NCI-H1930 (cell line): ENCODE measurements at places on chromosomes 12 and 14.

DNA sequence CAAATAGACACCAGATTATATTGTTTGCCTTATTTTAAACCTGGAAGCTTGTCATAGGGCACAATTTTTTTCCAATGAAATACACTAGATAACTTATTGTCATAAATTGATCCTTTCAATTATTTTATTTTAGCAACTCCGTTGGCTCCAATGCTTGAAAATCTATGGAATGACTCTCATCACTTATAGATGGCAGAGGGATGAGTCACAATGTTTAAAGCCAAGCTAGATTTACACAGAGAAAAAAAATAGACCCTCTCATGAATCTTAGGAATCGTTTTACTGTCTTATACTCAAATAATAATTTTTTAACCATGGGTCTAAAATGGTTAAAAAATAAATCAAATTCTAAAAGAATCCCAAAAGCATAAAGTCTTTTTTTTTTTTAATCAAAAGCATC lies 1276.6 kb upstream of the FLRT2 start:
- DNase-seq, result no peak

- DNase-seq, result no peak
Measured at GRCh38 chr12:75634244-75635222, 123.1 kb upstream of the KRR1 start.

GRCh38 chr12:115791331-115791730 lies 486.2 kb downstream of the MED13L start:
- no peak for DNase-seq

DNA sequence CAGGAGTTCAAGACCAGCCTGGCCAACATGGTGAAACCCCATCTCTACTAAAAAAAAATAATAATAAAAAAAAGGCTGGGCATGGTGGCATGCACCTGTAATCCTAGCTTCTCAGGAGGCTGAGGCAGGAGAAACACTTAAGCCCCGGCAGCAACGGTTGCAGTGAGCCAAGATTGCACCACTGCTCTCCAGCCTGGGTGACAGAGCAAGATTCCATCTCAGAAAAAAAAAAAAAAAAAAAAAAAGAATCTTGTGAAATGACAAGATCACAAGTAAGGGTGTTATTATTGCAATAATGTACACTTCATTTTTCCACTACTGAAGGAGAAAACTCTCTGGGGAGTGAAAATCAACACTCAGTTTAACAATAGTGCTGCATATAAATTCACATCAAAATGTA lies 8.8 kb upstream of the PTGR2 start:
- DNase-seq, result no peak

- DNase-seq, result no peak
Measured at GRCh38 chr14:61656341-61656740, 39.0 kb upstream of the HIF1A start.

- DNase-seq, result no peak
Measured at GRCh38 chr14:94051115-94051514, 25.0 kb downstream of the OTUB2 start.
